ENCODE measurements at places on chromosomes 3 and 15.

GRCh38 chr3:138184994-138185393 is 2.1 kb upstream of the ARMC8 start:
- DNase-seq = no peak

- DNase-seq = peak; percentile 79
These were observed 52.6 kb downstream of the CNTN3 start for GRCh38 chr3:74561881-74562280.

GRCh38 chr15:77464129-77464865 is 43.6 kb downstream of the HMG20A start:
- no peak for DNase-seq

GRCh38 chr3:41997702-41998550 is 36.0 kb upstream of the ULK4 start:
- no peak for DNase-seq

DNA sequence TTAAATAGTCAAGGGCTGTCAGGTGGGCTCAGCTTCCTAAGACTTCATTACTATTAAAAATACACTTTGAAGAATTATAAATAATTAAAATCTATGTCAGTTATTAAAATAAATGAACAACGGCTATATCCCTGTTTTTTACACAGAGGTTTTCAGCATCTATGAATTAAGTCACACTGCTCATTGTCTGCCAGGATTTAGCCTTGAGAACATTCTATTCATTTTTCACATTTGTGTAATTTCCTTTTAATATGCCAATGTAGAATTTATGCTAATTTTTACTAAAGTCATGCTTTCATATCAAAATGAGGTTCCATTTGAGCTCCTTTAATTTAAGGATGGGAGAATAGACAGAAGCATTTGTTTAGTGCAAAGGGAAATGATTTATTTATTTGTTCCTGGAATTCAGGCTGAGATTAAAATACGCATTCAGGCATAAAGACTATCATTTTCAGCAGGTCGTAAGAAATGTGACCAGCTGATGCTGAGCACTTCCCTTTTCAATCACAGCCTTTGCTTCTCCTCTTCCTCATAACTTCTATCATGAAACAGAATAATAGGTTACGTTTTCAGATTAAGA is 345.1 kb downstream of the MFSD1 start:
- no peak for DNase-seq

DNA sequence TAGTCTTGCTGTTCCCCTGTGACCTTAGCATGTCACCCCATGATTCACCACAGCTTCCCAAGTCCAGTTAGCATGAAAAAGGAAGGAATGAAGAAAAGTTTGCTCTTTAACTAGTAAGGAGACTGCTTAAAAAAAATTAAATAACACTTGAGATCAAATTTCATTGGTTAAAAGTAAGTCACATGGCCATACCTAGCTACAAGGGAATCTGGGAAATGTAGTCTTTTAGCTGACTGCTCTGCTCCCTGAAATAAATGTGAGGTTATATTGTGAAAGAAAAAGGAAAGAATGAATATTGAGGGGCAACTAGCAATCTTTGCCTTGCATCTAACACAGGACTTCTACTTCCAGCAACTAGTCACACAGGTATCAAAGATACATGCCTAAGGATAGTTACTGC is 84.7 kb upstream of the LRRN1 start:
- no peak for DNase-seq

DNA sequence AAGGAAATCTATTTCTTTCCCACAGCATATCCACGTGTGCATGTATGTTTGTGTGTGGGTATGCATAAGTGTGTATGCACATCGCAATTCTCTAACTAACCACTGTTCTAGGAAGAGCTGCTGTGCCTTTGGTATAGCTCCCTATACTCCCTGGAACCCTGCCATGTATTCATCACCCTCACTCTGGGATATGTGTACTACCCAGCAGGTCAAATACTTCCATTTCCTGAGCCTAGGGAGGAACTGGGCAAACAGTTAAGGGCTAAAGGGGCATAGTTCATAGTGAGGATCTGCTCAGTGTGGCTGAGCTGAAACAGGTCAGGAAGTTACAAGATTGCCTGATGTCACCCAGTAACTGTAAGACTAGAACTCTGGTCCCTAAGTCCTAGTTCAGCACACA is 260.4 kb downstream of the RPLP1 start:
- DNase-seq = no peak

- DNase-seq = peak; percentile 90
These were observed 11.8 kb upstream of the FBXO22 start for GRCh38 chr15:75891895-75892294.

DNA sequence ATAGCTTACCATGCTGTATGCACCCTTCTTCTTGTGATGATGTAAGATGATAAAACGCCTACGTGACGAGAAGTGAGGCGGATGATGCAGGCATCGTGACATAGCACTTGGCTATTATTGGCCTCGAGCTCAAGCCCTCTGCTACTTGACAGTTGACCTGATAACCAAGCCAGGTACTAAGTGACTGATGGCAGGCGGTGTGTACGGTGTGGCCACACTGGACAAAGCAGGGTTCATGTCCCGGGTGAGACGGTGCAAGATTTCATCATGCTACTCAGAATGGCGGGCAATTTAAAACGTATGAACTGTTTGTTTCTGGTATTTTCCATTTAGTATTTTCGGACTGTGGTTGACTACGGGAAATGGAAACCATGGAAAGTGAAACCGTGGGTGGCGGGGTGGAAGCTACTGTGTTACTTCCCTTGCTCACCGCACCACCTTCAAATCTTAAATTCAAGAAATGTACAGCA is 57.7 kb downstream of the SLC12A8 start:
- DNase-seq = no peak

DNA sequence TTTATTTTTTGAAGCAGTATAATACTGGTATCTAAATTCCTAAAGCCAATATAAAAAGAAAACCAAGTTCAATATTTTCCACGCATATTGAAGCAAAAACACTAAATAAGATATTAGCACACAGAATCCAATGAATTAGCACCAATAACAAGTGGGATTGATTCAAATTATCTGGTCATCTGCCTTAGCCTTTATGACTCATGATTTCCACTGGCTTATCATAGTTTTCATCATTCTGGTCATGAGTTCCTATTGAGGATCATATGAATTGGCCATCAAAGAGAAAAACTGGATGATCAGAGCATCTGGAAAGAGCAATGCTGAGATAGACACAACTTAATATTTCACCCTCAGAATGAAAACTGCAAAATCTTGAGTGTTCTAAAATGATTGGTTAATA is 809.9 kb downstream of the MCTP2 start:
- DNase-seq = no peak

GRCh38 chr3:150035910-150036612 is 65.4 kb upstream of the PFN2 start:
- DNase-seq = no peak

Data from fibroblast of skin of abdomen (primary cell).